IPS DF 19.7 (cell line): ENCODE measurements at places on chromosomes 3 and 15.
A peak's percentile ranks its signal among the peaks of the same experiment; 100 is the strongest.

DNA sequence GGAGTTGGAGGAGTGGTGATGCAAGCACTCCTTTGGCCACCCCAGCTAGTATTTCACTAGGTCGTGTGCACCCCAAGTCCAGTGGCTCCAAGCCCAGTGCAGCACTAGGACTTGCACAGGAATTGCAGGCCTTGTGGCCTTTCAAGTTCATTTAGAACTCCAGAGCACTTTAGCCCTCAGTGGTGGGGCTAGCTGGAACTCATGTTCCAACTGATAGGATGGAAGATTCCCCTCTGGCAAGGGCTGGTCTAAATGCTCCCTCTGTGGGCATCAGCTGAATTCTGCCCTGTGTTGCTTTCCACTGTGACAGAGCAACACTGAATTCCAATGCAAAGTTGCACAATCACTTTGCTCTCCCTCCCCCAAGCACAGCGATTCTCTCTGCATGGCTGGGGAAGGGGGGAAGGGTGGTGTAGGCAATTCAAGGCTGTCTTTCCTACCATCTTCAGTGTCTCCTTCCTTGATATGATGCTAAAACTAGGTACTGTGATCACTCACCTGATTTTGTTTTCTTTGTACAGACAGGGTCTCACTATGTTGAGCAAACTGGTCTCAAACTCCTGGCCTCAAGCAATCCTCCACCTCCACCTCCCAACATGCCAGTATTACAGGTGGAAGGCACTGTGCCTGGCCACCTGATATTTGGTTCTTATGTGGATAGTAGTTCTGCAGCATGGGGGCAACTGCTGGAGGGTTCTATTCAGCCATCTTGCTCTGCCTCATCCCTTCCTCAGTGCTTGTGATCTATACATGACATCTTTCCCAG, 10.3 kb downstream of the USF3 start:
- DNase-seq: peak; percentile 47

DNA sequence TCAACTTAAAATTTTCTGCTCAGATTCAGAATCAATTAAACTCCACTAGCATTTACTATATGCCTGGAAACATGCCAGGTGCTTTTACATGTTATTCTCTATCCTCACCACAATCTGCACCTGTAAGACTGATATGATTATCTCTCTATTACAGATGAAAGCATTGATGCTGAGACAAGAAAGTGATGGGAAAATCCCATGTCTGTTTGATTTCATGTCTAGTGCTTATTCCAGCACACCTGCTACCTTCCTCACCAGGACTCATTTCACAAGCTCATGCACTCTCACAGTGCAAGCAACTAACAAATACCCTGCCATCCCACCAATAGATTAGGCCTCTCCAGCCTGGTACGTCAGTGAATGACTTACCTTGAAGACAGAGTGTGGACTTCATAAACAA, 25.0 kb upstream of the BCL6 start:
- no peak for DNase-seq

DNA sequence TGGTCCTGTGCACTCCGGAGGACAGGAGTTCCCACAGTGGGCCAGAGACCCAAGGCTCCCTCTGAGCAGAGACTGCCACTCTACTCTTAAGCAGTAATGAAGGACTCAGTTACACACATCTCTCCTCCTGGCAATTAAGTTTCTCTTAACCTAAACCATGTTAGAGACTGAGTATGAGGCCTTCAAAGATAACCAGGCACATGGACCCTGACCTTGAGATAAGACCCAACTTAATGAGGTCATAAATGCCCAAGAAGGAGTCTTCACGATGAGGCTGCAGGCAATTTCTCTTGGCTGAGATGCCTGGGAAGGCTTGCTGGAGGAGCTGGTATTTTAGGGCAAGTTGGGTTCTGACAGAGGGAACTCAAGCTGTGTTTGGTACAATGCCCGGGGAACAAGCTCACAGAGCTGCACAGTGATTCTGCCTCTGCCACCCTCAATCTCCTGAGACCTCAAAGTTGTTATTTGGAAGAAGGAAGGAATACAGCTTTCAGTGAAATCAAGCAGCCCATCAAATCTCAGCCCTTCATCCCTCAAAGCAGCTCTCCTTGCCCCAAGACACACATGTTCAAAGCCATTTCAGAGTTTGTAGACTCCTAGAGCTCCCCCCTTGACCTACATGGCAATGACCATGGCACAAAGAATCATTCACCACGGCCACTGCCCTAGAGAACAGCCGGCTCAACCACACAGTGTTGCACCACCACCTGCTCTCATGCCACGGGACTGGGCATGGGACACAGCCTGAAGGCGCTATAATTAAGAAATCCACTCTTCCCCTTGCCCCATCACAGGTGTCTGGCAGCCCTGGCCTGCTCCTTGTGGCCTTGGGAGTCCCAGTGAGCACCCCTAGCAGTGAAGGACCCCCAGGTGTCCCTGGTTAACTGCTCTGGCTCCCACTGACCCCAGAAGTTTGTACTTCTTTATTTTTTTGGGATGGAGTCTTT, 7.1 kb downstream of the RMDN3 start:
- DNase-seq: no peak

DNA sequence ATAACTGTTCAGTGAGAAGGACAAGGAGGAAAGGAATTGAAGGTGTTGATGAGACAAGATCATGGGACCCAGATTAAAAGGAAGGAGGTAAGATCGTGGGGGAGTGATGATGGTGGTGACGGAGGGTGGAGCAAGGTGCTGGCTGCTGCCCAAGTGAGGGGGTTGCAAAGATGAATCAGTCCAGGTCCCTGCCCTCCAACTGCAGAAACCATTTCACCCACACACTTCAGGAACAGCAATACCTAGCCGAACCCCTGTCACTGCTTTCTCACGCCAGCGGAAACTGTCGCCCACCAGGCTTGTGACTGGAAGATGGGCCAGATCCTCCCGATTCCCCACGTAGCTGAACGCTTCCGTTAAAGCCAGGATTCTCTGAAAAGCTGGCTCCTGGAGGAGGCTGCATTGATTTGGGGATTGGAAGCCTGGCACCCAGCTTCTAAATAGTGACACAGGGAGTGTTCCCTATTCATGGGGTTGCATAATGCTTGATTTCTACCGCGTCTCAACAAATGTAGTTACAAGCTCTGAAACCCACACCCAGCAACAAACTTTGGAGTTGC, 3.2 kb upstream of the LSG1 start:
- no peak for DNase-seq

- DNase-seq: no peak
These were observed 283.6 kb upstream of the RARB start for GRCh38 chr3:25144430-25144829.
